Stimulated activated CD4-positive, alpha-beta T cell treated with anti-CD3 and anti-CD28 coated beads, TNF-alpha, amount 100 ng/mL, for 48 hours (primary cell): ENCODE measurements at places on chromosomes 4 and X.

- DNase-seq = no peak
Observed at GRCh38 chr4:92791871-92792440, 488.2 kb downstream of the GRID2 start.

DNA sequence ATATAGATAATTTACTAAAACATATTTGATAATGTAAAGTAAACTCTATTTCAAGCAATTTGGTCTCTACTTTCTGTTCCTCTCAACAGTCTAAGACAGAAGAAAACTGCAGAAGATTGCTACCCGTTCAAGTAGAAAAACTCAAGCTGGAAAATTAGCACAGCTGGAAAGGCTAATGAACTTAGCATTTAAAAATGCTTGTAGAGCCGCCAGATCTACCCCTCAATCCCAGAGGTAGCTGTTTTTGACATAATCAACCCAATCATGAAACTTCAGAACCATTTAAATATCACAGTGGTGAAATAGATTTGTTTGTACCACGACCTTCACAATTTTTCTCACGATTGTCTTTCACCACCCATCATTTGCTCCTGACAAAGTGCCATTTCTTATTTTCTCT lies 479.5 kb downstream of the SPRY1 start:
- no peak for DNase-seq

- DNase-seq = no peak
Observed at GRCh38 chrX:101051153-101051548, 760 bp downstream of the TRMT2B start.

DNA sequence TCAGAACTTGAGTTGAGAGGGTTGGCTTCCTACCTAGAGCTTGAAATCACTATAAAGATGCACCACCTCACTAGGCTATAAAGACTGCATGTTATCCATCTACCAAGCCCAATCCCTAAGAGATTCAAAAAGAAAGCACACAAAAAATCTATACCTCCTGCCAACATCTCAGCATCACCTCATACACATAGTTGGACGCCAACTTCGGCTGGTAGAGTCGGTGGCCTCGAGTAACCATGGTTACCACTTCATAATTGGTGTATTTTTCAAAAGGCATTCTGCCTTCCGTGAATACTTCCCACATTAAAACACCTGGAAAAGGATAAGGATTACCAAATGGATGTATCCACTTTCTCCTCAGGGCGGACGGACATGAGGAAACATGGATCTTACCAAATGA lies 4.5 kb upstream of the TXK start:
- no peak for DNase-seq

- DNase-seq = no peak
Observed at GRCh38 chr4:186810613-186811150, 87.0 kb upstream of the FAT1 start.

DNA sequence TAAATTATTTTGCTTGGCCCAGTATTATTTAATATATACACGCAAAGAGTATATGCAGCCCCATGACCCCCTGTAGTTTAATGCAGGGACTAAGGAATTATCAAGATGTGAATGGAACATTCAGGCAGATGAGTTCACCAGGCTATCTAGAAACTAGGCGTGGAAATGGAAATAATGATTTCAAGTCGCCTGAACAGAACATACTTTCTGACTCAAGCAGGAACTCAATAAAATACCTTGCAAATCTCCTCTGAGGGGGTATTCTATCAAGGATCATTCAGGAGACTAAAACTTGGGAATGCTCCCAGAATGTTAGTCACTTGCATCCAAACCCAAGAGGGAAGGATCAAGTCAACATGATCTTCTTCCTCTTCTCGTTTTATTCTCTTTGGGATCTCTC lies 59.6 kb upstream of the RASSF6 start:
- DNase-seq = no peak

GRCh38 chr4:100635899-100636298 lies 118.1 kb upstream of the EMCN start:
- no peak for DNase-seq

DNA sequence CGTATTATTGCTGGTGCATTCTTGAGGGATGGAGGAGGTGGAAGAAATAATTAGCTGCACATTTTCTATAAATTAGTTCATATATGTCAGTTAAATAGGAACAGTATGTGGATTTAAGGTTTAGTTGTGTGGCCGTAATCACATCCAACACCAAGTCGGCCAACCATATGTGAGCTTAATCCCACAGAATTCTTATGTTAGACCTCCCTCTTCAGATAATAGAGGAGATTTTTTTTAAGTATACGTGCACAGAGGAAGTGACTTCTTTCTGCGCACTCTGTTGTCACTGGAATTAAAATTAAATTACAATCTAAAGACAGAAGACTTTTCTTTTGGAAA lies 2.1 kb downstream of the SEPTIN11 start:
- no peak for DNase-seq

- no peak for DNase-seq
Observed at GRCh38 chr4:79528241-79528706, 120.2 kb upstream of the GK2 start.

- DNase-seq = no peak
Observed at GRCh38 chr4:11799196-11799595, 370.5 kb upstream of the HS3ST1 start.
